ENCODE measurements at places on chromosomes 6 and 20.

GRCh38 chr6:158780988-158781691 lies 38.0 kb downstream of the EZR start:
- DNase-seq: peak; percentile 1

DNA sequence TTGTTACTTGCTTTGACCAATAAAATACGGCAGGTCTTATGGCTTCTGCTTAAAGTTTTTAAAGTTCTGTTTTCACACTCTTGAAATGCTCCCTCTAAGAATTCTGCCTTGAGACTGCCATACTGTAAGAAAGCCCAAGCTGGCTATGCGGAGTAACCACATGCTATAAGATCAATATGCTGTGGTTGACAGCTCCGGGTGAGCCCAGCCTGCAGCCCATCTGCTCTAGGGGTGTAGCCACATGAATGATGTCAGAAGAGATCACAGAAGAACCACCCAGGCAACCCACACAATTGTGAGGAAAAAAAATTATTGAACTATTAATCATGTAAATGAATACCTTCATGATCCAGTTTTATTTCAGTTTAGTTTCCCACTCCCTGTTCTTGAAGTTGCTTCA lies 26.1 kb upstream of the SH3BGRL2 start:
- DNase-seq: no peak

GRCh38 chr6:135575629-135576028 lies 78.1 kb upstream of the AHI1 start:
- no peak for DNase-seq

DNA sequence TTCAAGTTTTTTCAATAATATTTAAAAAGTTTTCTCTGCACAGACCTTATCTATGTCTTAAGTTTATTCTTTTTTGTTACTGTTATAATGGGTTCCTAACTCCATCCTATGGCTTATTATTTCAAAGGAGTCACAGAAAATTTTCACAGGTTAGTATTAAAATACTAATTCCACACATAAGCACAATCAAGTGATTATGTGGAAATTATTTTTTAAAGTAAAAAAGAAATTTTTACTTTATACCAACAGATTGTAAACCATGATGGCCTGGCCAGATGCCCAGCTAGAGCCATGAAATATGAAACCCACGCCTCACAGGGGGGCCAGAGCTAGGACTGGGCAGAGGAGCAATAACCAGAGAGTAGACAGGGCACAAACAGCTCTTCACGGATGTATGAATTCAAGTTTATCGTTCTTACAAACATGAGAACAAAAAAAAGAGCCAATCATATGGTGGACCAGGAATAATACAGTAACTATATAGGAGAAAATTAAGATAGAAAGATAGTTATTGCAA lies 34.0 kb downstream of the NUDT3 start:
- no peak for DNase-seq

DNA sequence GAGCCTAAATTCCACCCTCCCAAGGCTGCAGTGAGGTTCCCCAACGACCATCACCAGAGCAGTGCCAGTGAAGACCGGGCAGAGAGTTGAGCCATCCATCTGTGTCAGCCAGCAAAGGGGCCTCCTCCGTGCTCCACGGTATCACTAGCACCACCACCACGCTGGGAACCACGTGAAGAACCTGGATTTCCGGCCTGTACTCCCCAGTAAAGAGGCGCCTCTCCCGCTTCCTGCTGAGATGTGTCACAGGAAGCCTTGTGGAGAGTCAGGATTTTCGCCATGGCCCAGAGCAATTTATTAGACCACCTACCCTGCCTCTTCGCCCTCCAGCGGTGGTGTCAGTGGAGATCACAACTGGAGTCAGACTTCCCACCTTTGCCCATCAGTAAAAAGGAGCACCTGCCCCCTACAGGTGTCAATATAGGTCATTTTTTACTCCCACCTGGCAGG lies 28.8 kb downstream of the CPXM1 start:
- DNase-seq: no peak

GRCh38 chr20:17381724-17382123 lies 149.5 kb downstream of the BFSP1 start:
- DNase-seq: no peak

DNA sequence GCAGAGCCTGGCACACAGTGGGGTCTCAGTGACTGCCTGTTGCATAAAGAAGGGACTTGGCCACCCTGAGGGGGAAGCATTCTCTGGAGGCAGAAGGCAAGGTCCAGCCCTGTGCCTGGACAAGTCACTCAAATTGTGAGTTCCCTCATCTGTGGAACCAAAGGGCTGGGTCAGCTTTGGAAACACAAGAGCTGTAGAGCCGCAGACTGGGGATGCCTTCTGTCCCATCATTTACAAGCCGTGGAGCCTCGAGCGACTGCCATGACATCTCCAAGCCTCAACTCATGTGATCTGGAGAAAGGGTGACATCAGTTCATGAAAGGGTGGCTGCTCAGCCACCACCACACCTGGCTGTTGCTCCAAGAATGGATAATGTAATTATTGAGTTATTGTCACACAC lies 20.4 kb upstream of the SIRPD start:
- DNase-seq: no peak

DNA sequence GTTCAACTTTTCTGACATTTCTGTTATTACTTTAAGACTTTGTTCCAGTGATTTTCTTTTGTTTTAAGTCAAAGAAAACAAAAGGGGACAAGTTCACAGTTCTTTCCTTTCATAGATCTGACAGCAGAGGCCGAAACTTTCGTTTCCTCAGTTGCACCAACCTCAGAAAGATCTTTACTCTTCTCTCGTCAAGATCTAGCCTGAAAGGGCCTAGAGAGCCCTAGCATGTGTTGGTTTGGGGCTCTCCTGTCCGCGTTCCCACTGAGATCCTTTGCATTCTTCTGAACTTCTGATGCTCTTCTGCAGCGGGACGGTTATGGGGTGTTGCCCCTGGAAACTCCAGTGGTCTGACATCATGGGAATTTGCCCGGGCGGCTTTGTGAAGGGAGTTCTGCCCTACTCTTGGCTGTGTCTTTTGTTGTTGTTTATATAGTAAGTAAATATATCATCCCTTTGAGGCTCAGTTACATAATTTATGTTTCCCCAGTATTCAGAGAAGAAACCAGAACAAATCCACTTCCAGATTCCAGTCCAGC lies 129.1 kb downstream of the SASH1 start:
- no peak for DNase-seq

DNA sequence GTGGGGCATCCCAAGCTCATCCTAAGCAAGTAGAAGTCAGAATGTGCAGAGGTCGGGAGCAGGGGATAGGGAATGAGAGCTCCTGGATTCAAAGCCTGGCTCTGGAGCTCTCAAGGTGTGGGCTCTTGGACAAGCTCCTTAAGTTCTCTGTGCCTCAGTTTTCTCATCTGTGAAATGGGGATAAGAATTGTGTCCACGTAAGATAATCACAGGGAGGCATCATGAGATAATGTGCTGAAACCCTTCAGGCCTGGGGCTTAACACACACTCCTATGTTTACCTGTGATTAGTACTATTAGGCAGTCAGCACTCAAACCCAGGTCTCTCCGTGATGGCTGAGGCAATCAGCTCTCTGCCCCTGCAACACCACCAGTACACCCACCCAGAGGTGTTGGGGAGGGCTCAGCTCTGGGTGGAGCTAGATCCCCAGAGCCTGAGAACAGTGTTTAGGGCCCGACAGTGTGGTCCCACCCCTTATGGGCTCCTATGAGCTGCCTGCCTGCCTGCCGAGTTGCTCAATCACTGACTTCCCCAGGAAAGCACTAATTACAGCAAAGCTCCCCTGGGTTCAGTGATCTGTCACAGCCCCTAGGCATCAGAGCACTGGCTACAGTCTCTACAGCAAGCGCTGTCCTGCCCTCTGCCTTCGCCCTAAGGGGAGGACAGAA lies 6.3 kb upstream of the SIRPA start:
- DNase-seq: no peak

DNA sequence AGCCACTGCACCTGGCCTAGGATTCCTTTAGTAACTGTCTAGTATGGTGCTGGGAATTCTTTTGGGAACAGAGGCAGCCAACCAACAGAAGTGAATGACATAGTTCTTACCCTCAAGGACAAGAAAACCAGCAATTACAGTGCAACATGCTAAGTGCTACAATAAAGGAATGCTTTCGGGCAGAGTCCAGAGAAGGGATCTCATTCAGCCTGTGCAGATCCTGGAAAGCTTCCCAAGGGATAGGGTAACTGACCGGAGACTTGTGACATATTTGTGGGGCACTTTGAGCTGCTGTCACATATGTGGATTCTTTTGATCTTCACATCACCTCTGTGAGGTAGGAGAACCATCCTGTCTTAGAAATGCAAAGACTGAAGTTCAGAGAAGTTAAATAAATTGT lies 46.8 kb downstream of the C6orf15 start:
- no peak for DNase-seq

Measured in activated naive CD4-positive, alpha-beta T cell treated with anti-CD3 and anti-CD28 coated beads for 36 hours (primary cell).